Skeletal muscle cell (primary cell): ENCODE measurements at places on chromosomes 2 and 18.

DNA sequence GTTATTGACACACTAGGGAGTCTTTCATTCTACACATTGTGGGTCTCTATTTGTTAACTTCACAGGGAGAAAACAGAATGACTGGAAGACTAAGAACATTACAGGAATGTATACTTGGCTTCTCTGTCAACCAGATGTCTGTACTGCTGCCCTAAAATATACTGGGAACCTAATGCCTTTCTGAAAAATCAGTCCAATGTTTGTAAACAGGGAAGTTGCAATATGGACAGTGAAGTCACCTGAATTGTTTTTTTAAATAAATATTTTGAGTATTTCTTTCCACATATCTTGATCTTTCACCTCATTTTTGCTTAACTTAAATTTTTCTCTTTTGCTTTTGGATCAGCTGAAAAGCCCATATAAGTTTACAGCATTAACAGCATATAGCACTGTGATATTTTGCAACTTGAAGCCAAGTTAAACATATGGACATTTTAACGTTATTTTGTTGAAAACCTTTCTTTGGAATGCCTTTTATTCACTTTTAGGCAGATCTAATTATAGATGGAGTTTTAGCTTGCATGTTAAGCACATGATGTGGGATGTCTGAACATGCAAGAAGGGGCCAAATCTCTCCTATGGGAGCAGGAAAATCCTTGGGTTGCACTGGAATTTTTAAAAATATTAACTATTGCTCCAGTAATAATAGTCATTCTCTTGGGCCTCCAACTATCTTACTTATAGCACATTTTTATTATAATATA is 137.7 kb upstream of the TWIST2 start:
- DNase-seq, result no peak

GRCh38 chr2:191846515-191847476 is at the start of gene CAVIN2:
CAVIN2 (minus strand) TSS chr2:191847088; CDS start chr2:191846925, 163 bp downstream.
- DNase-seq, result peak; percentile 70

- DNase-seq, result no peak
Observed at GRCh38 chr2:31413862-31414550, 536 bp downstream of the XDH start.

DNA sequence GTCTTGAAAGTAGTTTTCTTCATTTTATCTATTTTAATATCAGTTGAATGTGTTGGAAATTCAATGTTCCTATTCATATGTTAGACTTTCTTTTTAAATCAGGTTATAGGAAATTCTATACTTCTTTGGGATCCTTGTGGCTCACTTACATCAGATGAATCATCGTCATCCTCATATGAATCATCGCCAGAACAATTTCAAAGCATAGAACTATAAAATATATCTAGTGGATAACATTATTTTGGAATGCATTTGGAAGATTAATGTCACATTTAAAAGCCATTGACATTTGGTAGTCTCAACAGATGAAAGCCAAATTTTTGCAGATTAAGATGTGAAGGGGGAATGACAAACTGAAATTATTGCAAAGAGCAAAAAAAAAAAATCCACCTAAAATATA is 94.1 kb downstream of the FAM161A start:
- peak; percentile 48 for DNase-seq

DNA sequence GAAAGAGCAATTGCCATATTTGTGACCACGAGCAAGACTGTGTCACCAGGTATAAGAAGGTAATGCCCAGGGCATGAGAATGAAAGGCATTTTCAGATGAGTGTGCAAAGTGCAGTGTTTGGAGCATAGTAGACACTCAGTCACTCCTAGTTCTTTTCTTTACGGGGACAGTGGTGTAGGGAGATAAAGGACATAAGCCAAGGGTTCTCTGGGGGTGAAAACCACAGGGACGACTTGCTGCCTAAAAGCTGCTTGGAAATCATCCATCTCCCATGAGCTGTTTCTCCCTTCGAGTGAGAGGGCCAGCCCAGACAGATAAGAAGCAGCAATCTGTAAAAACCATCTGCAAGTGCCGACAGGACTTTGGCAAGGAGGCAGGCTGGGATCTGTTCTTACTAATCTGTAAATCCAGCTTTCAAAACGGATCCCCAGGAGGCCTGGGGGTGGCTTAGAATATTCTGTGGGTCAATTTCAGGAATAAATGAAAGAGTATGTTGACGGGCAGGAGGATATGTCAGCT is 221.6 kb downstream of the LPIN1 start:
- peak; percentile 44 for DNase-seq

GRCh38 chr2:180124273-180125139 is 117.4 kb upstream of the CWC22 start:
- peak; percentile 15 for DNase-seq

DNA sequence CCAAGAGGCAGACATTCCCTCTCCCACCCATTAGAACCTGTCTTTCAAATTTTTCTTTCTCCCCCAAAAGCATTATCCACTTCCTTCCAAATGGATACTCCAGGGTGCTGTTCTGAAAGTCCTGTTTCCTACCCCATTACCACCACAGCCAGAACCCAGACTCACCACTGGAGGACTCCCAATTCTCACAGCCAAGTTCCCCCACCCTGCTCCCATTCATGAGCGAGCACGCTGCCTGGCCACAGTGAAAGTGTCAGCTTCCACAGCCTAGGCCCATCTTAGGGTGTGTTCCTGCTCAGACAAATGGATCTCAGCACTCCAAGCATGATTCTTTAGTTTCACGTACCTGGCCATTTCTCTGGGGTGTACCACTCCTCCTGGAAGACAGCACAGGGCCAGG is 3.8 kb upstream of the ANKRD53 start:
- DNase-seq, result no peak

GRCh38 chr2:20929721-20930120 is 106.8 kb upstream of the LDAH start:
- DNase-seq, result no peak

DNA sequence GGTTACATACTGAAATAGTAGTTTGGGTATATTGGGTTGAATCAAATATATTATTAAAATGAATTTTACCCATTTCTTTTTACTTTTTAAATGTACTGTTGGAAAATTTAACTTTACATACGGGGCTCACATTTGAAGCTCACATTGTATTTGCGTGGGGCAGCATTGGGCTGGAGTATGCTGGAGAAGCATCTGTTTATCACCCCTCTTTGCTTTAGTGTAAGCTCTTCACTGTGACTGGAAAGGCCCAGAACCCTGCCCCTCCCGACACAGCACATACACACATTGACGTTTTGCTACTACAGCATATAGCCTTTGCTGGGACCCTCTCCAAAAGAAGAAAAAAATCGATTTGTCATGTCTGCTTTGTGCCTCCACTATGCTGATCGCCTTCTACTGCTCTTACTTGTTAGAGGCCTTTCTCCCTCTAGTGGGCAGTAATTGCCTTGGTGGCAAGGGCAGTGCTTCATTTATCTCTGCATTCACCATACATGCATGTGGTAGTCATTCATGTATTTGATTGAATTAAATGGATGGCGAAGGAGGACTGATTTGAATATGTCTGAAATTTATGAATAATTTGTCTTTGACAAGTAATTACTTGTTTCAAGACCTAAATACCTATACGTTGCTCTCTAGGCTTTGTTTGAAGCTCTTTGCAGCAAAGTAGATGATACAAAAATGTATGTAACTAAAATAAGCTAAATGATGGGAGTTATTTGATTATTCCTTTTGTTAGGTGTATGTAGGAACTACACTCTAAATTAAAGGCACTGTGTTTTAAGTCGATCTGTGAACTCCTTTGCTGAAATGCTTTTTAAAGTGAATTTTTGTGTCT is 37.4 kb downstream of the VAPA start:
- DNase-seq, result peak; percentile 43

DNA sequence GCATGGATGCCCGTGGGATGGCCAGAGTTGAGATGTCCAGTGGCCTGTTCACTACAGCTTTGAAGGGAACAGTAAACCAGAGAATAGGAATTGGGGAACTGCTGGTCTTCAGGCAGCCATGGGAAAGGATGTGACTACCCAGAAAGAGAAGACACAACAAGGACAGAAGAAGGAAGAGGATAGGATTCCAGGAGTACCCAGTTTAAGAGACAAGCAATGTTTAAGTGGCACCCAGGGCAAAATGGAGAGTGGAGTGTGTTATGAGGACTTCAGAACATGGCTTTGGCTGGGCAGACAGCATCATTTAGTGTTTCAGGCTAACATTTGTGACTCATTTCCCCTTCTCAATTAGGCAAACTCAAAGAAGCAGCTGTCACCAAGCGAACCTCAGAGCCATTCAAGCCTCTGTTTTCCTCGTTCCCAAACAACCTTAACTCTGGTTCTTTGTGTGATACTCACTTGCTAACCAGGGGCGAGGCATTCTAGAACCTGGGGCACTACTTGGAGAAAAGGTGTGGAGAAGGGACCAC is 4.0 kb upstream of the FAM124B start:
- DNase-seq, result no peak

GRCh38 chr2:171226461-171226860 is 65.8 kb upstream of the TLK1 start:
- DNase-seq, result no peak

GRCh38 chr18:12639990-12640880 is 17.7 kb downstream of the SPIRE1 start:
- peak; percentile 59 for DNase-seq

DNA sequence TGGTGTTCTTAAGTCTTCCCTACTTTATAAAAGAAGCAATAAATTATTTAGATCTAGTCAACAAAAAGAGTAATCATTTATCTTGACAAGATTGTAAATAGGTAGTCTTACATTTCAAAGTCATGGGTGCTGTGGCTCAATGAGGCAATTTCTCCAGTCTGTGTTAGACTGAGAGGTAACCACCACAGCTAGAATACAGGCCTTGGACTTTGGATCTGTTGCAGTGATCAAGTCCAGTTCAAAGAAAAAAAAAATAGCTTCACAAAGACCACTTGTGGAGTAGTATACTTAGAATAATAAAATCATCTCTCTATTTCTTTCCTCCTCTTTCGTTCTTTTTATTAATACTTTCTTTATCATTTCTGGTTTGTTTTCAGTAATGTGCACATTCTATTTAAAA is 93.1 kb upstream of the FSIP2 start:
- DNase-seq, result no peak

DNA sequence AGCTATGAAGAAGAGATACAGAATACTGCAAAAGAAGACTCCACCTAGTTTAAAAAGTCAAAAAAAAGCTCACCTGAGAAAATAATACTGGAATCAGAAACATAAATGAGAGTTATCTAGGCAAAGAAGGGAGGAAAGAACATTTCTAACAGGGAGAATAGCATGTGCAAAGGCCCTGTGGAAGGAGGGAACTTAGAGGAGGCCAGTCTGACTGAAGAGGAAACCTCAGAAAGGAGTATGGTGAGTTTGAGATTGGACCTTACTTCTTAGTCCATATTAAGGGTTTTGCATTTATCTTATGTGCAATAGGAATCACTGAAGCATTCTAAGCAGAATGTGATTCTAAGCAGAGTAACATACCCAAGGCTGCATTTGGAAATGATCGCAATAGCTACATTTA is 193.2 kb downstream of the LNPK start:
- no peak for DNase-seq

DNA sequence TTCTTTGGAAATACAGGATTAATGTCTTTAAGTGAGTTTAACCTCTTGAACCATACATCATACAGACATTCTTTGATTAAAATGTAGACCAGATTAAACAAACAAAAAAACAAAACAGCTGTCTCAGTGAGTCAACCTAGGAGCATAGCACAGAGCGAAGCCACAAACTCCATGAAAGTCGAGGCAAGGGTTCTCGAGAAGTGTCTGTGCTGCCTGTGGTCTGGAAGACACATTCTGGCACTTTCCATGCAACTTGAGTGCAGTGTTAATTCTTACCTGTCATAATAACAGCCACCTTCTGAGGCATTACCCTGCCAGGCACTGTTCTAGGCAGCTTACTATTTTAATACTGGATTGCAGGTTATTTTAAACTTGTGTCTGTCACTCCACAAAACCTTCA is 435.5 kb upstream of the MMADHC start:
- no peak for DNase-seq

GRCh38 chr18:44779753-44780292 is 99.1 kb downstream of the SETBP1 start:
- no peak for DNase-seq

DNA sequence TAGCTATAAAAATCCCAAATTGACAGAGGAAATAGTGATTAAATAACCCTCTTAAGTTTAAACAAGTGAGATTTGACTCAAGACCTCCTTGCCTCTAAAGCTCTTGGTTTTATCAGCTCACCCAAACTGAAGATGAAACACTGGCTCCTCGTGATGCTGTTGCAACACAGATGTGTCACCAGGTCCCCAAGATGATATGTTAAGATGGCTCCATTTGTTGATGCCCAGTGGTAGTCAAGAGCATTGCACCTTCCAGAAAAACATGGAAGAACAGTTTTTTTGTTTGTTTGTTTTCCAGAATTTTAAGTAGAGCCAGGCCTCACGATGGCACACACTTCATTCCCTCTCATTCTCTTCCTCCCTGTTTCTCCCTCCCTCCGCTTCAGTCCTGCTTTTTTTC is 399.8 kb downstream of the TXNL1 start:
- DNase-seq, result no peak

DNA sequence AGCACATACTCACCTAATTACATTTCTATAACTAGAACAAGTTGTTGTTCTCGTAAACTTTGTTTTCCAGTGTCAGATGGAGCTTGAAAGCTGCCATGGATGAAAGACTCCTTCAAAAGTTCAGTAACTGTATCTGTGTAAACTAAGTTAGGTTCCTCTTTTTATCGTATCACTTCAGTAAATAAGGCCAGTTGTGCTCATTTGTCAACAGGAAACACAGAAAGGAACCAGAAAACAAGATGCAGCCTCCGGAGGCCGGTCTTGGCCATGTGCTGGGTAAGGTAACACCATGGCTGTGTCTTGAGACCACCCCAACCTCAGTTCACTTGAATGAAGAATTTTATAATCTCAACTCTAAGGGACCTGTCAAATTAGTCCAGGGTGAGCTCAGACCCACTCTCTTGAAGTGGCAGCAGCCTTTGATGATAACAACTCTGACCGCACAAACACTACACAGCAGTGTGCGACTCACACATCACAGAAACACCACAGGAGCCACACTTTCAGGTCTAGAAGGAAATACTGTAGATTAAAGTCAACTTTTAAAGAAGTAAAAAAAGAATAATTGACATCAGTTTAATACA is 213.8 kb downstream of the AFF3 start:
- no peak for DNase-seq

- DNase-seq, result no peak
Observed at GRCh38 chr2:128284841-128285240, 33.8 kb downstream of the HS6ST1 start.

GRCh38 chr2:105754011-105754410 is 9.3 kb downstream of the NCK2 start:
- DNase-seq, result no peak

DNA sequence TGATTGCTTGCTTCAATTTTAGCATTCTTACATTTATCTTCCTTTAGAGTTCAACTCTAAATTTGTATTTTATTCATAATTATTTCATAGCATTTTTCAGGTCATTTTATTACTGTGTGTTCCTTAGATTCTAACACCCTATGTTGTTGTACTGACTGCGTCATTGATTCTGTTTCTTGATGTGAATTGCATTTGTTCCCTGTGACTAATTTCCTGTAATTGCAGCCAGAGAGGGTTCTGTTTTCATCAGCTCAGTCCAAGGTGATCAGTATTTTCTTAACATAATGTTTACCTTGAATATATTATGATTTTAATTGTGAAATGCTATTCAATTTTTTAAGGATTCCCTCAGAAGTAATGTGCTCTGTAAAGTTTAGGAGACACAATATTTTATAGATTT is 970.2 kb upstream of the PIK3C3 start:
- peak; percentile 48 for DNase-seq

- no peak for DNase-seq
Observed at GRCh38 chr2:185132501-185133041, 534.2 kb downstream of the ZNF804A start.

- no peak for DNase-seq
Observed at GRCh38 chr18:2913398-2914005, 66.7 kb downstream of the EMILIN2 start.
